ENCODE measurements at places on chromosomes 2 and 18.

- no peak for DNase-seq
Measured at GRCh38 chr2:104840156-104840555, 13.8 kb upstream of the POU3F3 start.

DNA sequence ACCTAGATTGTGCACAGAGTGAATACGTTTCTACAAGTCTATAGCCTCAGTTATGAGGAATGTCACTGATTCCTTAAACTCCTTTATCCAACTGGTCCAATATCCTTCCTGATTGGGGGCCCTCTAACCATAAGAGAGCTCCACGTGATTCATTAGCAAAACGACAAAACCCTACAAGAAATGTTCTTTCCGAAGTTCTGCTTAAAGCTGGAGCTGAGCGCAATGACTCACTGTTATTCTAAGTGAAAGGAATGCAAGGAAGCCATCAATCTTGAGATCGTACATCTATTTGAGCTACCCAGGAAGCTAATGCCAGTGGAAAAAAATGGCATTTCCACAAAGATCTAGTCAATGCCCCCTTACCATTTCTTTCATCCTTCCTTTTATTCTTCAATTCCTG is 354.9 kb upstream of the CDH20 start:
- DNase-seq = peak; percentile 89

DNA sequence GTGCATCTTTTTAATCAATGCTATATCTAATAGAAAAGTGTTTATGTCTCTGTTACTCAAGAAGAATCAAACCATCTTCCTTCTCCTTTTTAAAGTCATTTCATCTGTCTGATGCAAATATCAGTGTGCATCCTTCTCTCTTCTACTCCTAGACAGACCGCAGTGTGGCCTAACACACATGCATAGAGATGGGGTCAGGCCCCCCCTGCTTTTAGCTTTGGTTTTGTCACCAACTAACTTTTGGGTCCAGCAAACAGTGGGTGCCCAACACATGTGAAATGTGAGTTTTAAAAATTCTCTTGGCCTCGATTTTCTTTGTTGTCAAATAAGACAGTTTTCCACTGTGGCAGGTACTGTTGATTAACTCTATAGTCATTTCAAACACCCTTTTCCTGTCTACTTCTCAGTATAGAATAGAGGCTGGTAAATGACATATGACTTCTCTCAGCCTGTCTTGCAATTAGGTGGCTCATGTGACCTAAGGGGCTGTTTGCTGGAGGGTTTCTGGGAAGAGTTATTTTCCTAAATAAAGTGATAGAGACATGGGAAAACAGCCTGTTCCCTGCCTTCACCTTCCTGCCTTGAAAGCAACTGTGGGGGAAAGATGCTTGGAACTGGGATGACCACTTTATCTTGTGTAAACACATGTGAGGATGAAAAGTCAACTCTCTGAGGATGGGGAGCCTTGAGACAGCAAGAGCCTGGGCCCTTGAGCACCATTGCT is 65.7 kb upstream of the DARS1 start:
- DNase-seq = no peak

DNA sequence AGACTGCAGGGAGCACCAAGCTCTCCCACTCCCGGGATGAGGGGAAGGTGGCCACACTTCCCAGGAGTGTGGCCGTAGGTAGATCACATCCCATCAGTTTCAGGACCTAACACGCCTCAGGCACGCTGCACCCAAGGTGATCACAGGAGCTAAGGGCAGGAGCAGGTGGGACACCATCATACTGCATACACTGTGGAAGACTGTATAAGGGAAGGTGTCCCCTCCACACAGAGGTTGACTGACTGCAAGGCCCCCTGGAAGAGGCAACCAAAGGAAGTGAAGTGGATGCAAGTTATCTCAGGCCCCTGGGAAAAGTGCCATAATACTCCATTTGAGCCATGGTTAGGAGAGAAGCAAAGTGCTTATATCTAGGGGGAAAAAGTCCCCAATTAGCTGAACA is 351.9 kb upstream of the SMIM21 start:
- DNase-seq = no peak

- DNase-seq = no peak
Measured at GRCh38 chr2:10400568-10400977, 47.6 kb downstream of the ODC1 start.

DNA sequence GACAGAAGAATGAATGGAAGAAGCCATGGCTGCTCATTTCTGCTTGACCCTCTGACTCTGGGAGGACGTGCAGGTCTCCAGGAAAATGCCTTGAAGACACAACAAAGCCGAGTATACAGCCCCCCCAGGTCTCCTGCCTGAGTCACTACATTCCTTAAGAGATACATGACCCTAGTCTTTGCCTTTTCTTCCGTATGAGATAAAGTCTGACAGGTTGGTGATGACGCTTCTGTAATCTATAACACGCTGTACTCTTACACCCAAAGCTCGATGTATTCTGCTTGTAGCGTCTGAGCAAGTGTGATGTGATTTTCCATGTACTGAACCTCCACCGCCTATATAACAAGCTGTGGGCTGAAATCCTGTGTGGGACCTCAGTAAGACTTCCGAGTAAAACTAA is 77.3 kb downstream of the KCTD1 start:
- peak; percentile 63 for DNase-seq

DNA sequence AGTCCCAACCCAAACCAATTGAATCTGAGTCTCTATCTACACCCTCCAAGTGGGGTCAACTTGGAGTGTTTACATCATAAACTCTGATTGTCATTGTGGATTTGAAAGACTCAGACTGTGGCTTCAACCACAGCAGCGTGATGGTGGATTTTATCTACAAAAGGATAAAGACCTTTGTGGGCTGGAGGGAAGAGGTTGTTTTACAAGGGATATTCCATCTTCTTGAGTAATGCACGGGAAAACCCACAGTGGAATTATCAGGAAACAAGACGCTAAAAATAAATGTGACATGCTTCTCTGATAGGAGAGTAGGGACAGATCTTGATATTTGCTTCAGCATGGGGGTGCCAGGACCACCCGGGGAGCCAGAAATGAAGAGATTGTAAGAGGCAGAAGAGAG is 93.5 kb downstream of the LPIN1 start:
- DNase-seq = no peak

GRCh38 chr2:173076581-173077345 is 1.1 kb downstream of the MAP3K20 start:
- DNase-seq = peak; percentile 48

- peak; percentile 1 for DNase-seq
Measured at GRCh38 chr2:47008381-47009252, 93.0 kb upstream of the MCFD2 start.

Measured in kidney glomerular epithelial cell (primary cell).